ENCODE measurements at places on chromosomes 7 and 10. TPM values are rescaled to one million over a fixed set of nuclear protein-coding genes. Genes with fewer than 3 reads are reported as not detected.
A peak's percentile ranks its signal among the peaks of the same experiment; 100 is the strongest.

Gene PHYHIPL
- total RNA-seq: not detected

DNA sequence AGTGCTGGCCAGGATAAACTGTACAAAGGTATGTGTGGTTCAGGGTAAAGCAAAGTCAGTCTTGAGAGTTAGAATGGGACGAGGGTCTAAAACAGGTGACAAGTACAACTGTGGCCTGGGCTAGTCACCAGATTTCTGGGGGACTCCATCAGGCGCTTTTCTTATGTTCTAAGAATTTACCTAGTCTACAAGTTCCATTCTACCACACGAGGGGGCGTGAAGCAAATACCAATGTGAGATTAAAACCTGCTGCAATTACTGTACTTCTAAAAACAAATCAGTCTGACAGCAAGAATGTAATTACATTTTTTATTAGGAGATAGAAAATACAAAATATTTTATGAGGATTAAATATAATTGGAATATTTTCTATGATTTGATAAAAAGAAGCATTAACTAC is 146.5 kb downstream of the ALOX5 start:
- DNase-seq: no peak
- H3K27me3 ChIP-seq: no peaks in the 10 kb centered on the region
- no peak overlapping the region for H3K27ac ChIP-seq

- peak overlapping the region; percentile 91 for H3K4me3 ChIP-seq
- H3K27ac ChIP-seq: no peak overlapping the region
- peaks cover 5% of the 10 kb centered on the region for H3K27me3 ChIP-seq
- peak; percentile 31 for DNase-seq
- no peaks in the 10 kb centered on the region for H3K36me3 ChIP-seq
- peaks cover 17% of the 10 kb centered on the region for H3K4me1 ChIP-seq
Observed at GRCh38 chr10:21496343-21497176, 28.9 kb downstream of the SKIDA1 start.

GRCh38 chr7:124840435-124840834 is 74.8 kb upstream of the GPR37 start:
- DNase-seq: no peak
- H3K4me1 ChIP-seq: no peaks in the 10 kb centered on the region
- no peak overlapping the region for H3K27ac ChIP-seq
- no peaks in the 10 kb centered on the region for H3K36me3 ChIP-seq
- H3K27me3 ChIP-seq: no peaks in the 10 kb centered on the region

GRCh38 chr10:12198156-12198555 is 2.2 kb downstream of the CDC123 start:
- H3K27ac ChIP-seq: no peak overlapping the region
- peaks cover 43% of the 10 kb centered on the region for H3K36me3 ChIP-seq
- DNase-seq: no peak
- H3K27me3 ChIP-seq: no peaks in the 10 kb centered on the region
- peaks cover 44% of the 10 kb centered on the region for H3K4me1 ChIP-seq

- no peaks in the 10 kb centered on the region for H3K36me3 ChIP-seq
- peaks cover 4% of the 10 kb centered on the region for H3K4me1 ChIP-seq
- H3K27ac ChIP-seq: no peak overlapping the region
- no peak overlapping the region for H3K4me3 ChIP-seq
- DNase-seq: no peak
Observed at GRCh38 chr7:96636979-96637378, 72.7 kb downstream of the SEM1 start.

Gene LOXL4
- total RNA-seq: 52.7 TPM

DNA sequence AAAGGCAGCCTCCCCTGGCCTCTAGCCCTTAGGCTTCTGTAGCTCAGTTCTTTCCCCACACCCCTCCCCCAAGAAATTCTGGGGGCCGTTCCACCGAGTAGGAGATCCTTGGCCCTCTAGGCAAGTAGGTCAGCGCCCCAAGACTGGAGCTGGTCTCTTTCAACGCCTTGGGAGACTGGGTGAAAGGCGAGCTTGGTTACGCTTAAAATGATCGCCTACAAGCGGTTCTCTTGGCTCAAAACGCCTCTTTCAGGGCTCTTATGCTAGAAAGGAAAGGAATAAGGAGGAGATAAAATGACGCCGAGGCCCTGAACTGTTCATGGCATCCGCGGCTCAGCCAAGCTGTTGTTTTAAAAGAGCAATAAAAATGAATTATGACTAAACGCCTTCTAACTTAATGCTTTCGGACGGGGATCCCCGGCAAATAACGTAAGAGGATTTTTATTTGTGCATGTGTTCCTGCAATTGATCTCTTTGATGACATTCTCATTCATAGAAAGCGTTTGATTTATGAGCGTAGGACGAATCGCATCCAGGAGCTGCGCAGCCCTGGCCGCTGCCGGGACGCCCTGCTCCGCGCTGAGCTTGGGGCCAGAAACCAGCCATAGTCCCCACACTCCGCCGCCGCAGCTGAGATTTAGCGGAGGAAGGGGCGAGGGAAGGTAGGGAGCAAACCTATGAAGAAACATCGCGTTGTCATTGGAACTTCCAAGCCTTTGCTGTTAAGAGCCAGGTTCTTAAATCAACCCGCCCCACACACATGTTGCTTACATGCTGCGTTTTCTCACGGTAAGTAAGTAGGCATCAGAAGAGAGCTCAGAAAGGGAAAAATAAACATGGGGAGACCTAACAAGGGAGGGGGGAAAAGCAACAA is 3.0 kb upstream of the HOXA1 start:
- H3K4me1 ChIP-seq: peaks cover 48% of the 10 kb centered on the region
- DNase-seq: no peak
- peak overlapping the region; percentile 87 for H3K4me3 ChIP-seq
- H3K27me3 ChIP-seq: peaks cover 35% of the 10 kb centered on the region
- H3K27ac ChIP-seq: peak overlapping the region; percentile 16

GRCh38 chr10:119331061-119331460 is 123.7 kb downstream of the GRK5 start:
- no peak for DNase-seq
- peaks cover 16% of the 10 kb centered on the region for H3K4me1 ChIP-seq
- H3K36me3 ChIP-seq: no peaks in the 10 kb centered on the region
- H3K27me3 ChIP-seq: no peaks in the 10 kb centered on the region

- peak overlapping the region; percentile 68 for H3K4me3 ChIP-seq
- H3K27ac ChIP-seq: peak overlapping the region; percentile 96
- H3K27me3 ChIP-seq: no peaks in the 10 kb centered on the region
- H3K4me1 ChIP-seq: peaks cover 42% of the 10 kb centered on the region
- DNase-seq: peak; percentile 78
Observed at GRCh38 chr7:44639671-44640321, 33.4 kb downstream of the OGDH start.

Gene NPY4R
- not detected for total RNA-seq

GRCh38 chr7:130903358-130903974 is 169.5 kb upstream of the KLF14 start:
- H3K4me1 ChIP-seq: peaks cover 95% of the 10 kb centered on the region
- peaks cover 89% of the 10 kb centered on the region for H3K36me3 ChIP-seq
- peaks cover 74% of the 10 kb centered on the region for H3K27me3 ChIP-seq

DNA sequence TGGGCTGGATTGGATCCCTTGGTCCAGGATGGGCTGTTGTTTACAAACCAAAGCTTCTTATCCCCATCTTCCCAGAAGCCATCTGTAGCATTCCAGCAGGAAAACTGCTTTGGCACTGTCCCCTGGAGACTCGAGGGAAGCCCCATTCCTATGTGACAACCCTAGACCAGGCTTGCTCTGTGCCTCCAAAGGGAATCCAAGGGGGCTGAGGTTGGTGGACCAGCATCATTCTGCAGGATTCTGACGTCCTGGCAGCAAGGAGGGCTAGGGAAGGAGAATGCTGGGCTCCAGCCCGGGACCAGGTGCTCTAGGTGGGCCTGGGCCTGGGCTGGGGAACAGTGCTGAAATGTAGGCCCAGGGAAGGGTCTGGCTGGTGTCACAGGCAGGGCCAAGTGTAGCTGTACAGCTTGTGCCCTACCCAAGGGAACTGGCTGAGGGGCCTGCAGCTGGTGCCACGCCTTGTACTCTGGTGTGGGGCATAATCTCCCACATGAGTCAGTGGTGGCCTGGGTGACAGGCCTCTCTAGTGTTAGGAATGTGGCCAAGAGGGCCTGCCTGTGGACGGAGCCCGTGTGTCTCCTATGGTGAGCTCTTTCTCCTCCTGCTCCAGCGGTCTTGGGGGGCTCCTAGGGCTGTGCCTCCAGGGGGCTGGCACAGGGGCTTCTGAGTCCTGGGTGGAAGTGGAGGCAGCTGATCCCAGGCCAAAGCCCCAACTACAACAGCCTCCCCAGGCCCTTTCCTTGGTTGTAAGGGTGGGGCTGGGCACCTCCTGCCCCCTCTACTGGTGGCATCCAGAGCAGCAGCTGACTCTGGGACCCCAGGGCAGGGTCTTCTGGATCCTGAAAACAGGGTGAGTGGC is 25.2 kb downstream of the TRIM8 start:
- peak overlapping the region; percentile 61 for H3K27ac ChIP-seq
- H3K4me3 ChIP-seq: no peak overlapping the region
- no peaks in the 10 kb centered on the region for H3K36me3 ChIP-seq
- peak; percentile 58 for DNase-seq
- H3K27me3 ChIP-seq: peaks cover 3% of the 10 kb centered on the region
- peaks cover 35% of the 10 kb centered on the region for H3K4me1 ChIP-seq

DNA sequence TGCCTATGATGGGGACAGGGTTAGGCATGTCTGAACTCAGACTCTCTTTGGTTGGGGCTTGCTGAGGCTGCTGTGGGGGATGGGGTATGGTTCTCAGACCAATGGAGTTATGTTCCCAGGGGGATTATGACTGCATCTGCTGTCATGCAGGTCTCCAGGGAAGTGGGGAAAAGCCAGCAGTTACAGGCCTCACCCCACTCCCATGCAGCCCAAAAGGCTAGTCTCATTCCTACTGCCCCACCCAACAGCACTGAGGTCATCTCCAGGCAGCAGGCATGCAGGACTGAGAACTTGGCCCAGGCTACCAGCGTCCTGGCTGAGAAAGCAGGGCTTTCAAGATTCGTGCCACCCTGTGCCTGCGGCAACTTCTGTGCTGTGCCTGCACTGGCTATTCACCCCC is 373.3 kb downstream of the HTR7 start:
- no peak overlapping the region for H3K4me3 ChIP-seq
- H3K36me3 ChIP-seq: no peaks in the 10 kb centered on the region
- H3K27ac ChIP-seq: no peak overlapping the region
- no peak for DNase-seq
- H3K4me1 ChIP-seq: no peaks in the 10 kb centered on the region
- no peaks in the 10 kb centered on the region for H3K27me3 ChIP-seq

- H3K27me3 ChIP-seq: no peaks in the 10 kb centered on the region
- DNase-seq: no peak
- no peak overlapping the region for H3K4me3 ChIP-seq
- H3K27ac ChIP-seq: no peak overlapping the region
Observed at GRCh38 chr10:25982107-25982506, 48.1 kb downstream of the MYO3A start.

Gene MINPP1
- total RNA-seq: 33.2 TPM

- H3K4me3 ChIP-seq: no peak overlapping the region
- H3K36me3 ChIP-seq: no peaks in the 10 kb centered on the region
- peaks cover 10% of the 10 kb centered on the region for H3K27me3 ChIP-seq
- H3K27ac ChIP-seq: no peak overlapping the region
- peaks cover 15% of the 10 kb centered on the region for H3K4me1 ChIP-seq
- DNase-seq: peak; percentile 24
Observed at GRCh38 chr7:100567031-100567730, 6.5 kb downstream of the SAP25 start.

Gene FBXL13
- total RNA-seq: 0.48 TPM

DNA sequence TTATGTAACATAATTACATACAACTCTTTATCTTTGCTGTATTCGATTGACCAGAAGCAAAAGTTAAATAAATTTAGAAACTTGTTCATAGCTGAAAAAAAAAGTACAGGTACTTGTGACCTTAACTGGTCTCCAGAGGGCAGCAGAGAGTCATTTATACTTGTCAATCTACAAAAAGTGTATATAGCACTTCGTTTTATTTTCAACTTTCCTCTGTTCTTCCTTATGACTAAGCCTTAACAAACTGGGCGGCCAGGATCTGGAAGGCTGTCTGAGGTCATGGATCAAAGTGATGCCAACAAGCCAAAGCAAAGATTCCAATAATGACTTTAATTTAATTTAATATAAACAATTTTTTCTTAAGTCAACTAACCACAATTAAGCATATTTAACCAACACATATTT is 29.8 kb downstream of the C10orf67 start:
- no peaks in the 10 kb centered on the region for H3K36me3 ChIP-seq
- DNase-seq: peak; percentile 77
- peaks cover 21% of the 10 kb centered on the region for H3K4me1 ChIP-seq
- no peak overlapping the region for H3K4me3 ChIP-seq

DNA sequence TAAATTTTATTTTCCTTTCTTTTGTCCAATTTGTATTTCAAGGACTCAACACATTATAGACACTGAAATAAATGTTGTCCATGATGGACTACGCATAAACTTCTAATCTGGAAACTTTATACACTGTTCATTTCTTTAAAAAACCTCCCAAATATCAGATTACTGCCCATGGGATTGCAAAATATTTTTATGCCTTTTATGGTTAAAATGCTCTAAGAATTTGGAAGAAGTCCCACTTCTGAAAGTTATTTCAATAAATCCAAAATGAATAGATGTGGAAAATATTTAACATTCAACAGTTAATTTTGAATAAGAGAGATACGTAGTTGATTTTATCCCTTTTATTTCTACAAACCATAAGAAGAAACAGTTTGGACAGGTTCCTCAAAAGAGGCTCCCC is 46.1 kb downstream of the CABCOCO1 start:
- H3K27ac ChIP-seq: no peak overlapping the region
- no peaks in the 10 kb centered on the region for H3K36me3 ChIP-seq
- no peak for DNase-seq
- H3K4me3 ChIP-seq: no peak overlapping the region
